ENCODE measurements at places on chromosomes 7 and 10.
A peak's percentile ranks its signal among the peaks of the same experiment; 100 is the strongest.

DNA sequence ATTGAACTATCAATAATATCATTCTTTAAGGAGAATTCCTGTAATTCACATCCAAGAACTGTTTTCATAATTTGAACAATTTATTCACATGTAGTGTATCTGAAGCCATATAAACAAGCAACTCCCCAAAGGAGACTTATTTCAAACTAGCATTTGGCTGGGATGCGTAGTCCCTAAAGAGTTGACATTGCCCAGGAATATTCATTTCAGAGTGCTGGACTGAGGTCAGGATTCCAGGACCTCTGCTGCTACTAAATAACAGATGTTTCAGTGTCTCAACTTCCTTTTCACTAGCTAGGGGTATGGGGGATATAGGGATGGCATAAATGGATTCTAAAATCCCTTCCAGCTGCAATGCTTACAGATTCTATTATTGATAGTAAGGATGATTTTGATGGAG lies 177.0 kb downstream of the TSPAN12 start:
- no peak for DNase-seq

- DNase-seq: no peak
Measured at GRCh38 chr7:123398921-123399320, 135.5 kb downstream of the IQUB start.

DNA sequence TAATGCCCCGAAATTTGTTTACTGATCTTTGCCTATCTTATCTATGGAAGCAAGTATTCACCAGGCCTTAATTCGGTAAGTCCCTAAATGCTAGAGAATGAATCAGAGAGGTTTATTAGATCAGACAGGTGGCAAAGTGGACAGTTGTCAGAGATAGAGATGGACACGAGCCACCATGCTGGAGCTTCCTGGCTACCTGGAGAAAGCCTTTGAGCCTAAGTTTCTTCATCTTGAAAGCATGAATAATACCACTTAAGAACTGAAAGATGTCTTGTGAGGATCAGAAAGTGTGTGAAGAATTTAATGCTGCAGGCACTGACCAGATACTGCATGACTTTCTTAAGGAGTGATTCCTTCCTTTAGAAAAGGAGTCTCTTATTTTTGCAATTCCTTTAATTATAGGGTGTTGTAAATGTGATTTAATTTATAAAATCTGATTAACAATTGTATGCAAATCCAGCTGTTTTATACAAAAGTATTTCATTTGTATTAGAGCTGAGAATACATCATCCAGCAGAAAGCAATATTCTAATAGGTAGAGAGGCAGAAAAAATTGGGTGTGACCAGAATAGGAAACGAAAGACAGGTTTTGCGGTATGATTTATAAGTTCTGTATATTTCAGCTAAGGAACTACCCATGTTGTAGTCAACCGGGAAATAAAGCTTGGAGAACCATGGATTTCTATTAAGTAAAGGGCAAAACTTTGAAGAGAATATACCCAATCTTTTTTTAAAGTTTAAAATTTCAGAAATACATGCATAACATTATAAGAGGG lies 82.7 kb downstream of the SMURF1 start:
- no peak for DNase-seq

- no peak for DNase-seq
Measured at GRCh38 chr10:11687357-11687771, 54.8 kb upstream of the ECHDC3 start.

GRCh38 chr7:121126801-121127534 lies 138.5 kb downstream of the CPED1 start:
- DNase-seq: no peak

DNA sequence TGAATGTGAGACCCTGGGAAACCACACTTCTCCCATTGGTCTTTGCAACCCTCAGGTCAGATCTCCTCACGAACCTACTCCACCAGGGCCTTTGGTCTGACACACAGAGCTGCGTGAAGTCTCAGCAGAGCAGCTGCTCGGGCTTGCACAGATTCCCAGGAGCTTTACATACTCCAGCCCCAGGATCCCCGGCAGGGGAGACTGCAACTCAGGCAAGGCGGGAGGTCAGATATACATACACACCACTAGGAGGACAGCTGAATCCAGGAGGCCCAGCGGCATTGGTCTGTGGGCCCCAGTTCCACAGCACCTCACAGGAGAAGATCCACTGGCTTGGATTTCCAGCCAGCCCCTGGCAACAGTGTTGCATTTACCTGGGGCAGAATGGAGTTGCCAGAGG lies 239.2 kb downstream of the GPAM start:
- no peak for DNase-seq

DNA sequence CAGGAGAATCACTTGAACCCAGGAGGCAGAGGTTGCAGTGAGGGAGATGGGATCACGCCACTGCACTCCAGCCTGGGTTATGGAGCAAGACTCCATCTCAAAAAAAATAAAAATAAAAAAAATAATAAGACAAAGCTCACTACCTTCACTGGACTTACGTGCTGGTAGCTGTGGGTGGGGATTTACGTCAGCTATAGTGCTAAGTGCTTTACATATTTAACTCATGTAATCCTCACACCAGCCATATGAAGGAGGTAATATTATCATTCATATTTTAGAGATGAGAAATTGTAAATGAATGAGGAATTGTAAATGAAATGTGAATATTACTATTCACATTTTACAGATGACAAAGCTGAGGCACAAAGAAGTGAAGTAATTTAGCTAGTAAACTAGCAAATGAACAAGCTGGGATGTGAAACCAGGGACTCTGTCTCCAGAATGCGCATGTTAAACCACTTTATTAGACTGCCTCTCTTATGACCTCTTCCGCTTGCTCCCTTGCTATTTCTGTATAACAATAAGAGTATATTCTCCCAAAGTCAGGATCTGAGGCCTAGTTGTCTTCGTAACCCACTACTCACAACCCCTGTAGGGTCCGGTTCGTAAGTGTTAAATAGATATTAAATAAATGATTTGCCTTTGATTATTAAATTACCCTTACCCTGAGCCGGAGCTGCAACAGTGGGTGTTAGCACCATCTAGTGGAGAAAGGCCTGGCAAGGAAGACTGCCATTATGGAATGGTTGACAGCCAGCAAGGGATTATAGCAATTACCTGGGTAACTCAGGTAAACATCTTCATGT lies 70.2 kb downstream of the HTR7 start:
- DNase-seq: peak; percentile 47

- no peak for DNase-seq
Measured at GRCh38 chr10:96341219-96342182, 17.3 kb downstream of the OPALIN start.

DNA sequence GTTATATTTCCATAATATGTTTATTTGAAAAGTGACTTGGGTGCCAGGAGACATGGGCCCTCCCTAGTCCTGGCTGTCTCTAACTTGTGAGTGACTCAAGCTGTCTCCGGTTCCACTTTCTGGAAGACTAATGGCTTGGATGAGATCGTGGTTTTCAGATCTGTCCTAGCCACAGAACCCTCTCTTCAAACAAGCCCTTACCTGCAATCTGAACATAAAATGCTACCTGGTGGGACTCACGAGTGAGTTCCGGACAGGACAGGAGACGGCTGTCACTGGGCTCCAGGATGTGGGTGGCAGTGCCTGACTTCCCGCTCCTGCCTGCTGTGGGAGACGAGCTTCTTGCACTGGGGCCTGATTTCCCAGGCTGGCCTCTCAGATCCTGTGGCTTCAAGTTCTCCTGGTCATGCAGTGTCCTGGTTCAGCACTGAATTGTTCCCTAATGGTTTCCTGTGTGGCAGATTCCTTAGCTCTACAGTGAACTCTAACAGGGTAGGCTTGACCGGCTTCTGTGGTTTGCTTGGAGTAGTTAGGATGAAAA lies 26.0 kb upstream of the PFKFB3 start:
- no peak for DNase-seq

DNA sequence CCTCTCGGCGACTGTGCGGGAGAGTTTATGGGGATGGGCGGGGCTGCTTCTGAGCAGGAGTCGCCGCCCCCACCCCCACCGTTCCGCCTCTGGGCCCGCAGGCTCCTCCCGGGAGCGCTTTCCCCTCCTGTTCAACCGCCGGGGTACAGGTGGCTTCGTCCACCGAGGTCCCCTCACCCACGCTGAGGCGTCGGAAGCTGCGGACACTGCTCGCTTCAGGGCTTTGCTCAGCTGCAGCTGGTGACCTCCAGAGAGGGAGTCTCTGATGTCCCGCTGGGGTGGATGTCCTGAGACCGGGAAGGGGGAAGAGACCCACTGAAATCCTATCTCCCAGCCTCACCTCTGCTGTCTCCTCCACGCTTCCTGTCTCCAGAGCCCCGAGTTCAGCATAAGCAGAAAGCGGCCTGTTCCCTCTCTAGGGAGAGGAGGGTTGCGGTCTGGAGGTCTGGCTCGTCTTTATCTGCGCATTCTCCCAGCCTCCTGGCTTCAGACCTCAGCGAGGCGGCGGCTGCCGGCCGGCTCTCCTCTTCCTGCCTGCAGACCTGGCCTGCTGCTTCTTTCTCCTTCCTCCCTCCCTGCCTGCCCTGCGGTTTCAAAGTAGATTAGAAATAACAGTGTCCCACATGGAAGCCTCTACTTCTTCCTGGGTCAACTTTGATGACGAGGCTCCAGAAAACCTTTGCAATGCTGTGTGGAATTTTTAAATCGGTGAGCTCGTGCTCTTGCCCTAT lies 1.8 kb downstream of the CYP2E1 start:
- DNase-seq: peak; percentile 62

GRCh38 chr7:152677808-152678670 lies 2.1 kb upstream of the XRCC2 start:
- DNase-seq: no peak

- no peak for DNase-seq
Measured at GRCh38 chr10:117619223-117619622, 76.7 kb downstream of the EMX2 start.

GRCh38 chr10:78973901-78974616 lies 94.7 kb upstream of the ZMIZ1 start:
- no peak for DNase-seq

- no peak for DNase-seq
Measured at GRCh38 chr7:81051811-81052413, 133.1 kb upstream of the SEMA3C start.

DNA sequence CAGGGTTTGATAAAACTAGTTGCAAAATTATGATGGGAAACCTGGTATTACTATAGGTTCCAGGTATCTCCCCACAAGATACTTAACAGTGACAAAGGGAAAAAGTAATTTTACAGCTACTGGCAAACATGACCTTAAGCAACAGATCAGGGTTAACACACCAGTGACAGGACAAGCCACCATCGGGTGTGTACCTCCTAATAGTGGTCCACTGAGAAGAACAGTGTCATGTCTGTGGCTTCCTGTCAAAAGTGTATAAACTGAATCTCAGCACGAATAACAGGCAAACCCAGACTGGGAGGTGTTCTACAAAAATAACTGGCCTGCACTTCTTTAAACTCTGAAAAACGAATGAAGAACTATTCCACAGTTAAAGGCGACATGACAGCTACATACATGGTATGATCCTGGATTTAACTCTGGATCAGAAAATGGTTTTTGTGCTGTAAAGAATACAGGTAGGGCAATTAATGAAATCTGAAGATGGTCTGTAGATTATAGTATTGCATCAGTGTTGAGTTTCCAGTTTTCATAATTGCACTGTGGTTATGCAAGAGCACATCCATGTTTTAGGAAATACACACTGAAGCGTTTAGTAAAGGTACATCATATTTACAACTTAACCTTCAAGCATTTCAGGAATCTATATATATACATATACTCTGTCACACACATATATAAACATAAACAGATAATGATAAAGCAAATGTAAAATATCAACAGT lies 32.0 kb upstream of the ARMS2 start:
- no peak for DNase-seq

- DNase-seq: peak; percentile 85
Measured at GRCh38 chr7:130899638-130900401, 165.8 kb upstream of the KLF14 start.

GRCh38 chr7:134362587-134363483 lies 46.1 kb upstream of the SLC35B4 start:
- DNase-seq: no peak

- no peak for DNase-seq
Measured at GRCh38 chr7:31052841-31053601, 913 bp downstream of the ADCYAP1R1 start.

GRCh38 chr7:130154131-130154500 lies 51.1 kb downstream of the TMEM209 start:
- peak; percentile 68 for DNase-seq

- no peak for DNase-seq
Measured at GRCh38 chr7:11592699-11593098, 239.3 kb downstream of the THSD7A start.

DNA sequence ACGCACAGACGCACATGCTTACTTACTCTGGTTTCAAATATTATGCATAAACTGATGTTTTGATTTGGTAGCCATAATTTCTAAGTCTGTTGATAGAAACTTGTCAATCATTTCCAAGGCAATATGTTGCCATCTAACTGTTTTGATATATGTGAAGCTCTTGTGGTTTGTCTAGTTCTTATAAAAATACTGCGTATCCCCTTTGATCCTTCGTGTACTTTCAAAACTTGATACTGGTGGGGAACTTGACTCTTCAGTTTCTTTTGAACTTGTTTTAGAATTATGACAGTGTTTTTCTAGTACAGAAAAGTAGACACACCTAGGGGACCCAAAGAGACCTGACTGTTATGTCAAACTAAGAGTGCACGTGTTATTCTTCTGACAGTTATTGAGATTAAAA lies 708.0 kb downstream of the LRMDA start:
- no peak for DNase-seq

- no peak for DNase-seq
Measured at GRCh38 chr7:120028636-120029035, 244.3 kb upstream of the KCND2 start.

GRCh38 chr7:152492952-152493351 lies 57.1 kb upstream of the KMT2C start:
- no peak for DNase-seq

DNA sequence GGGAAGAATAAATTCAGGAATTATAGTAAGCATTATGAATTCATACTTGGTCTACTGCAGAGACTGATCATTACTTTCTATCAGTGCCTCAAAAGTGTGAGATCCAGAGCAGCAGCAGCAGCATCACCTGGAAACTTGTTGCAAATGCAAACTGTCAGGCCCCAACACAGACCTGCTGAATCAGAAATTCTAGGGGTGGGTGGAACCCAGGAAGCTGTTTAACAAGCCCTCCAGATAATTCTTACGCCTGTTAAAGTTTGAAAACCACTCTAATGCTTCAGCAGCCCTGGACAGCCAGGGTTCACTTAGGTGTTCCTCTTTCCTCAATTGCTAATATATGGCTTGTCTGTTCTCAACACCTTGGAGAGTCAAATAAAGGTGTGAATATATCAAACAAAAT lies 19.5 kb downstream of the CACUL1 start:
- no peak for DNase-seq

- DNase-seq: no peak
Measured at GRCh38 chr7:29288181-29289091, 93.9 kb downstream of the CHN2 start.

All from body of pancreas (tissue), 4 donors.